Motor neuron (in vitro differentiated cells): ENCODE measurements at places on chromosomes 1 and 21. TPM values are rescaled to one million over a fixed set of nuclear protein-coding genes. Genes with fewer than 3 reads are reported as not detected.
A peak's percentile ranks its signal among the peaks of the same experiment; 100 is the strongest.

- no peak for ATAC-seq
Measured at GRCh38 chr1:14371771-14372497, 226.6 kb upstream of the KAZN start.

DNA sequence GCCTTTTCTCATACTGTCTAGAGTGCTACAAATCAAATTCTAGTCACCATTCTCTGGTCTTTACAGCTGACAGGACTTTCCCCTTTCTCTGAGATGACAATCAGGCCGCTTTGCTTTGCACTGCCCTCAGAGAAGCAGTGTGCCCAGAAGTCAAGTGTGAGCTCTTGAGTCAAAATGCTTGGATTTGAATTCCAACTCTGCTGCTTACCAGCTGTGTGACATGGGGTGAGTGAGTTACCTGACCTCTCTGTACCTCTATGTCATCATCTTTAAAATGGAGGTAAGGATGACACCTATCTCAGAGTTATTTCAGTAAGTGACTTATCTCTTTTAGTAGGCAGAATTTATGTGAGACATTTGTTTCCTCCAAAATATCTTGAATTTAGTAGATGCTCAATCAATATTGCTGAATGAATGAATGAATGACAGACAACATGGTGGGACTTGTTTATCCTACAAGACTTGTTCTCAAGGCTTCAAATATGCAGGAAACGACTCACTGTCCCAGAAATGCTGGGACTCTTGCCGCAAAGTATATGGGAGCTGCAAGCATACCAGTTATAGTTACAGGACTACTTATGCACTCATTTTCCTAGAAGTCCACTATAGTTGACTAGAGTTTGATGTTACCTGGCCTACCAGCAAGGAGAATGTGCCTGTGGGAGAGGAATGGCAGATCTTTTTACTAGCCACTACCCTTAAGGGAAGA lies 38.1 kb upstream of the A3GALT2 start:
- peak; percentile 5 for ATAC-seq

- ATAC-seq: peak; percentile 47
Measured at GRCh38 chr1:3743421-3743820, 8.8 kb upstream of the CCDC27 start.

- no peak for ATAC-seq
Measured at GRCh38 chr1:6426277-6426971, 1.8 kb downstream of the ESPN start.

- no peak for ATAC-seq
Measured at GRCh38 chr21:29084372-29084771, 10.9 kb upstream of the CCT8 start.

DNA sequence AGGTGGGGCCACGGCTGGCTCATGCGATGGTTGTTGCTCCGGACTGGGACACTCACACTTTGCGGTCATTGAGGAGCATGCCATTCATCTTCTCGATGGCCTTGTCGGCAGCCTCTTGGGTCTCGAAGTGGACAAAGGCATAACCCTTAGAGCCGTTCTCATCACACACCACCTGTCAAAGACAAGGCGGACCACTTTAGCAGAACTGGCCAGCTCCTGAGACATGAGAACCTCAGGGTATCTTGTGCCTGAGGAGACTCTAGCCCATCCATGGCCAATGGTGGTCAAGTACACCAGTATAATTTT lies 5.5 kb downstream of the PABPC4 start:
- no peak for ATAC-seq

Gene TMEM50A
- 68.5 and 75.7 TPM in 2 replicates for total RNA-seq

Gene C1orf210
- 0.13 and 0.14 TPM in 2 replicates for total RNA-seq

Gene RPS6KA1
- 9.1 and 10.1 TPM in 2 replicates for total RNA-seq

Gene FNDC10
- 3.3 and 4.6 TPM in 2 replicates for total RNA-seq
